ENCODE measurements at places on chromosomes 4 and X.

DNA sequence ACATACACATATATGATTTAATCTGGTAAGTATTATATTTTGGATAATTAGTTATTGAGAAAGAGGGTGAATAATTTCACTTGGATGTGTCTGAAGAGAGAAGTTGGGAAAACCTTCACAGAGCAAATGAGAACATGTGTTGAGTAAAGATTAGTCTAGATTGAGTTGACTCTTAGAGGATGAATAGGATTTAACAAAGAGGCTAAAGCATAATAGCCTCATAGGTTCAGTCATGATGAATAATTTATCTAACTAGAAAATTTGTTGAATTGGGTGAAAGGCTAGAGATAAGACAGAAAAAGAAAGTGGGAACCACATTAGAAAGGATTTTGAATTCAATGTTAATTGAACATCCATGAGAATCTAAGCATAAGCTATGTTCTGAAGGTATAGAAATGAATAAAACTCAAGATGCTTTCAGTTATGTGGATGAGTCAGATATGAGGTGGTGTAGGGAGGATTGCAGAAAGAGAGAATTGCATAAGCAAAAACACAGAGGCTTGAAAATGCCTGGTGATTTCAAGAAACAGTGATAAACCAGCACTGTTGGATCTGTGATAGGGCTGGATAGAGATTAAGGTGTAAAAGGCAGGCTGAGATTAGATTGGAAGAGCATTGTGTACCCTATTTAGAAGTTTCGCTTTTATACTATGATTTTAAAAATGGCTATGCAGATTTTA is 207.6 kb upstream of the NR3C2 start:
- DNase-seq, result no peak

DNA sequence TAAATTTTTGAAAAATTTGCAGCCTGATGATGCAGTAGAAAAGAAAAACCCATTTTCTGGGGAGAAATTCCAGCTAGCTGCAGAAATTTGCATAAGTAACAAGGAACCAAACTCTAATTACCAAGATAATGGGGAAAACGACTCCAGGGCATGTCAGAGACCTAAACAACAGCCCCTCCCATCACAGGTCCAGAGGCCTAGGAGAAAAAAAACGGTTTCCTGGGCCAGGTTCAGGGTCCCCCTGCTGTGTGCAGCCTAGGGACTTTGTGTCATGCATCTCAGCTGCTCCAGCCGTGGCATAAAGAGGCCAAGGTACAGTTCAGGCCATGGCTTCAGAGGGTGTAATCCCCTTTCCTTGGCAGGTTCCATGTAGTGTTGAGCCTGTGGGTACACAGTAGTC is 733.7 kb upstream of the CT83 start:
- DNase-seq, result no peak

GRCh38 chr4:89306486-89307177 is 968 bp downstream of the GPRIN3 start:
- peak; percentile 54 for DNase-seq

GRCh38 chr4:176288020-176288419 is 19.0 kb upstream of the ASB5 start:
- no peak for DNase-seq

- no peak for DNase-seq
These were observed 3.7 kb downstream of the DOCK11 start for GRCh38 chrX:118499295-118499694.

GRCh38 chrX:101388604-101389003 is 2.2 kb upstream of the RPL36A start:
- DNase-seq, result no peak

GRCh38 chrX:114390251-114390796 is 193.6 kb upstream of the HTR2C start:
- DNase-seq, result no peak

DNA sequence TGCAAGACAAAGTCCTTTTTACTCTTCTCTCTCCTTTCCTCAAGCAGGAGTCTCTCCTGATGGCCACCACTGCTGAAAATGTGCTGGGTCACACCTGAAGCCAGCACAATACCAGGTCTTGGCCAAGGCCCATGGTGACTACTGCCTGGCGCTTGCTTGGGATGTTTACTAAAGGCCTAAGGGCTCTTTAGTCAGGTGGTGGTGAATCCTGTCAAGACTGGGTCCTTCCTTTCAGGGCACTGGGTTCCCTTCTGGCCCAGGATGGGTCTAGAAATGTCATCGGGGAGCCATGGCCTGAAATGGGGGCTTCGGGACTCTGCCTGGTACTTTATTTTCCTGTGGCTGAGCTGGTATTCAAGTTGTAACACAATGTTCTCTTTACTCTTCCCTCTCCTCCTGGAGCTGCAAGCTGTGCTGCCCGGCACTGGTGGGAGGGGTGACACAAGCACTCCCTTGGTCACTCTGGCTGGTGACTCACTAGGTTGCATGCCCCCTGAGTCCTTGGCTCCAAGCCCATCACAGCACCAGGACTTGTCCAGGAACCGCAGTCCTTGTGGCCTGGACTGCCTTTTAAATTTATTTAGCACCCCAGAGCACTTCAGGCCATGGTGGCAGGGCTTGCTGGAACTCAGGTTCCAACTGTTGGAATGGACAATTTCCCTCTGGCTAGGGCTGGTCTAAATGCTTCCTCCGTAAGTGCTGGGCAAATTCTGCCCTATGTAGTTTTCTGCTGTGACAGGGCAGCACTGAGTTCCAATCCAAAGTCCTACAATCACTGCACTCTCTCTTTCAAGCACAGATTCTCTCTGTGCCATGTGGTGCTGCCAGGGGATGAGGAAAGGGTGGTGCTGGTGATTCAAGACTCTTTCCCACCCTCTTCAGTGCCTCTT is 11.3 kb downstream of the ARL13A start:
- no peak for DNase-seq

- no peak for DNase-seq
These were observed 62.4 kb downstream of the TMEM165 start for GRCh38 chr4:55458164-55458563.

DNA sequence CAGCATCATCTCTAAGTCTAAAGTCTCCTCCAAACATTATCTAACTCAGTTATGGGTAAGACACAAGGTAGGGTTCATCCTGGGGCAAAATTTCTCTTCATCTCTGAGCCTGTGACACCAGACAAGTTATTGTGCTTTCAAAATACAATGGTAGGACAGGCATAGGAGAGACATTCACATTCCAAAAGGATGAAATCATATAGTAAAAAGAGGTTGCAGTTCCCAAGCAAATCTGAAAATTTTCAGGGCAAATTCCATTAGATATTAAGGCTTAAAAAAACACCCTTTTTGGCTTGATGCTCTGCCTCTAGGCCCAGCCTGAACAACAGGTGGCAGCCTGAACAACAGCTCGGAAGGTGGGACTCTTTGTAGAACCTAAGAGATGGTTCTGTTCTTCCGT is 448.3 kb upstream of the SLIT2 start:
- no peak for DNase-seq

DNA sequence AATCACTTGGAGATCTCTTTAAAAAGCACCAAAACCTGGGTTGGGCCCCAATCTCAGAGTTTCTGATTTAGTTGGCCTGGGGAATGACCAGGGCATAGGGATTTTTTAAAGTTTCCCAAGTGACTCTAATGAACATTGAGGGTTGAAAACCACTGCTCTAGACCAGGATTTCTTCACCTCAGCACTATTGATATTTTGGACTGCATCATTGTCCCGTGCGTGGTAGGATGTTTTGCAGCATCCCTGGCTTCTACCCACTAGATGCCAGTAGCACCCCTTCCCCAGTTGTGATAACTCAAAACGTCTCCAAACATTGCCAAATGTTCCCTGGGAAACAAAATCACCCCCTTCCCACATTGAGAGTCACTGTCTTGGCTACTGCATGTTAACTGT is 61.8 kb downstream of the ATXN3L start:
- DNase-seq, result no peak

DNA sequence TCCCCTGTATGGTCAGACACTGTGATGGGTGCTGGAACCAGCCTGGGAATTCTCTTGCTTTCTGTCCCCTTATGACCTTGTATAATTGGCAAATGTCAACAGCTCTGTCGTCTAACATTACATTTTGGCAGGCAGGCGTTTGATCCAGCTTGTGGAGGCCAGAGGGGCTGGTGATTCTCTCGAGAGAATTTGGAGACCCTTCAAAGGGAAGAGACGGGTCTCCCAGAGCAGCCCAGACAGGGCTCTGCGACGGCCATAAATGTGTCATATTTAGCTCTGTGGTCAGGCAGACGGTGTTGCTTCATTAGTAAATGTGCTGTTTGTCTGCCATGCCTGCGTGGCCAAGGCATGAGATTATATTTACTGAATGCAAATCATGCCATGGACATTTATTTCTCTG is 68.7 kb downstream of the SORCS2 start:
- no peak for DNase-seq

DNA sequence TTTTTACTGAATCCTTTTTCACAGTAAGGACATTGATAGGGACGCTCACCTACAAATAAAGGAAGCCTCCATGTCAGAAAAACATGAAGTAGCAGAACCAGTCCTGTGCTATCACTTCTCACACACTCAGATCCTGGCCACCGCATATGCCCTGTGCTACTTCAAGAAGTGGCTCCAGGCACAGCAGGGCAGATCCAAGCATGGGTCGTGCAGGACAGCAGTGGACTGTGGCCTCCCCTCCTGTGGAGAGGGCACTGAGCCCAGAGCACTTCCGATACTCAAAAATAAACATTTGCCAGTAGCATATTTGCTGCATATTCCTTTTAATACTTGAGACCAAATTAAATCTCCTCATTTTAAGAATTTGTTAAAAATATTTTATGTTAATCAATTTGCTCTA is 167.9 kb downstream of the PRDM5 start:
- DNase-seq, result no peak

- DNase-seq, result no peak
These were observed 323.6 kb upstream of the DIPK2B start for GRCh38 chrX:45524296-45524695.

- no peak for DNase-seq
These were observed 33.7 kb downstream of the ADAD1 start for GRCh38 chr4:122412547-122412946.

- no peak for DNase-seq
These were observed at the start of gene RNF128 for GRCh38 chrX:106726485-106727437. TSS of gene RNF128 (plus strand) at chrX:106726701. CDS start at chrX:106726914, 213 bp downstream.

DNA sequence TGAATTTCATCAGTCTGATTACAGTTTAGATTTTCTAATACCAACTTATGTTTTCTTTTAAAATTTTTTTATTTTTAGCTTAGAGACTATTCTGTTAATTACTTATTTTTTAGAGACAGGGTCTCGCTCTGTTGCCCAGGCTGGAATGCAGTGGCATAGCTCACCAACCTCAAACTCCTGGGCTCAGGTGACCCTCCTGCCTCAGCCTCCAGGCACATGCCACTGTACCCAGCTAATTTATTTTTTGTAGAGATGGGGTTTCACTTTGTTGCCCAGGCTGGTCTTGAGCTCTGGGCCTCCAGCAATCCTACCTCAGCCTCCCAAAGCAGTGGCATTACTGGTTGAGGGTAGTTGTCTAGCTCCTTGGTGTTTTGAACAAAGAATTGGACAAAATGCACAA is 102.0 kb downstream of the KLHL8 start:
- no peak for DNase-seq

DNA sequence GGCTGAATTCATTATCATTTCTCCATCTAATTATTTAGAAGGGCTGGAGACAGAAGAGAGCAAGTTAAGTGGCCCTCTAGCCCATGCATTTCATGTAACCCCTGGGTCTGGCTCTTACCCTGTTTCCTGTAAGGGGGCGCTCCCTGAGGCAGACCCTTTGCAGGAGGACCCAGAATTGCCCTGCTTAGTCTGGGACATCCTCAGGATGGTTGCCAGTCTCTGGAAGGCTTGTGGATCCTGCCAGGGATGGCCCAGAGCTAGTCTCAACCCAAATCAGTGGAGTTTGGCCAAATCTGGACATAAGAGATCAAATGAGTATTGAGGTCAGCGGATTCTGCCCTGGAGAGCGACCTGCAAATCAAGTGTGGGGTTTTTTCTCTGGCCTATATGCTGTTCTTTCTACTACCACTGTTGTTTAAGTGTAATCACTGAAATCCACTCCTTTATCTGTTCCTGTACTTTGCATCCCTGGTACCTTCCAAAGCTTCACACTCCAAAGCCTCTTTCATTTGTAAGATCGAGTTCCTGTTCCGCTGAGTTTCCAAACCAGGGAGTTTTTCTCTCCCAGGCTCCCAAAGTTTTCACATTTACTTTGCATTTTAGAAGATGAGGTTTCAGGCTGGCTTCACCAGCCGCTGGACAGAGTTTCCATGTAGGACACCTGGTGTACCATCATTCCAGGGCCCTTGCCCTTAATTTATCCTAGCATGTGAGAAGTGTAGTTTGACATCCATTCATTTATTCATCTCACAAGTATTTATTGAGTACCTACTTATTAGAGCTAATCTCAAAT is 6.3 kb downstream of the KLF3 start:
- DNase-seq, result no peak

DNA sequence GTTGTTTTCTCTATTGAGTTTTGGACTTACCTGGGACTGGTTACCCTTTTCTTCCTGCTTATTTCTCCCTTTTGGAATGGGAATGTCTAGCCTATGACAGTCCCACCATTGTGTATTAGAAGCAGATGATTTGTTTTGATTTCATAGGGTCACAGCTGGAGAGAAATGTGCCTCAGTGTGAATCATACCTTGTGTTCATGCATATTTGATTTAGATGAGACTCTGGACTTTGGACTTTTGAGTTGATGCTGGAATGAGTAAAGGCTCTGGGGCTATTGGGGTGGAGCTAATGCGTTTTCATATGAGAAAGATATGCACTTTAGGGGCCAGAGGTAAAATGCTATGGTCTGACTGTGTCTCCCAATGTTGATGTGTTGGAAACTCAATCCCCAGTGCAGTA is 30.5 kb upstream of the TEX13C start:
- DNase-seq, result no peak

- DNase-seq, result no peak
These were observed 80.5 kb downstream of the ALPK1 start for GRCh38 chr4:112377594-112378242.

DNA sequence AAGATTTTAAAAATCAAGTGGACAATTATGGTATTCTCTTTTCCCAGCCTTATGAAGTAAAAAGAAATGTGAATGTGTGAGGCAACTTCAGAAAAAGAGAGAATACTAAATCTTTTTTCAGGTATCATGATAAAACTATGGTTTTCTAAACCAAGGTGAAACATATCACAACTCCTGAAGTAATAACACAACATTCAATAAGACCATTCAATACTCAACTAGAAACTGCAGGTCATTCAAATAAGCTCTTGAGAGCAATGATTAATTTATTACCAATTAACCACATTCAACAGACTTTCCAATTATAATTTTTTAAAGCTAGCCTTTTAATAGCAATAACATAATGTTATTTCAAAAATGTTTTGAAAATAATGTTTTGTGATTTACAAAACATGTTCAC is 35.8 kb downstream of the SLC10A7 start:
- DNase-seq, result no peak

DNA sequence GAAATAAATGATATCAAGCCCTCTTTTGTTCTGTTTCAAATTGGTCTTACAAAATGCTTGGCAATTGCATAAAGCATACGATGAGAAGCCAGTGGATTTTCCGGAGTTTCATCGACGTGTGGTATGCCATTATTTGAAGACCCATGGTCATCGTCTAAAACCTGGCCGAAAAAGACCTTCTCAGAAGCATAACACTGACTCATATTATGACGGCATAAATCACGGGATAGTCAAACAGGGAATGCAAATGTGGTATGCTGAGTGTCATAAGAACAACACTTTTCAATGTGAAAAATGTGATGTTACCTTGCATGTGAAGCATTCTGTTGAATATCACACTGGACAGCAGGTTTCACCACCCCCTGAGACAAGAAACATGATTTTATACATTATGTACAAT is 695.2 kb downstream of the GRXCR1 start:
- DNase-seq, result no peak

- DNase-seq, result no peak
These were observed 35.9 kb upstream of the TAPT1 start for GRCh38 chr4:16262188-16262587.

Measured in inflammatory macrophage (primary cell).